CD4-positive, CD25-positive, alpha-beta regulatory T cell (primary cell): ENCODE measurements at places on chromosomes 3 and 15.

DNA sequence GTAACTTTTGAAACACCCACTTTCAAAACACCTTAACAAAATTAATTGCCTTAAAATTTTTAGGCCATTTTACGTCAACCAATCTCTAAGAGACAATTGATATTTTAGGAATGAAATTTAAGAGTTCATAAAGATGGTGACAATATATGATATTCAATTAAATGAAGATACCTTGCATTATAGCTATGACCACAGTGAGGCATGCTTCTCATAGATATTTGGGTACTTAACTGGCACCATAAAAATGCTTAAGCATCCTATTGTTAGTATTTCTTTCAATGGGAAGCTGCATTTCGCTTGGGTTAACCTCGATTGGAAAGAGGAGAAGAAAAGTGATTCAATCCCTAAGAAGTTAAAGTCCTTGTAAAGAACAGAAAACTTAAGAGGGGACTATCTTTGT is 209.0 kb downstream of the GAP43 start:
- DNase-seq, result no peak

- no peak for DNase-seq
Measured at GRCh38 chr3:120451272-120451761, 525 bp upstream of the FSTL1 start.

DNA sequence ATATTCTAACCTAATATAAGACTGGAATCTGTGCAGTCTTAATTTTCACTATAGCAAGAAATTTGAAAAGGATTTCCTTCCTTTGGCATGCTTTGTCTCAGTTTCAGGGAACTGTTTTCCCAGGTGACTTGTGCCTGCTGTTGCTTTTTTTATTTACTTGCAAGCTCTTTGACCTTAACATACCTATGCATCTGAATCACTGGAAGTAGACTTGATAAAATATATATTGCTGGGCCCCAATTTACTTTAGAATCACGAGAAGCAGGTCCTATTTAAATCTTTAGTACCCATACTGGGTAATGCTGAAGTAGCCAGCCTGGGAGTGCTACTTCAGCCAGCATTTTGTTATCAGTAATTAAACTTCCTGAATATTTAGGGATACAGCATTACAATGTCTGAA is 257.9 kb upstream of the ALCAM start:
- DNase-seq, result no peak

GRCh38 chr3:39814007-39814406 is 4.6 kb downstream of the MYRIP start:
- DNase-seq, result no peak

DNA sequence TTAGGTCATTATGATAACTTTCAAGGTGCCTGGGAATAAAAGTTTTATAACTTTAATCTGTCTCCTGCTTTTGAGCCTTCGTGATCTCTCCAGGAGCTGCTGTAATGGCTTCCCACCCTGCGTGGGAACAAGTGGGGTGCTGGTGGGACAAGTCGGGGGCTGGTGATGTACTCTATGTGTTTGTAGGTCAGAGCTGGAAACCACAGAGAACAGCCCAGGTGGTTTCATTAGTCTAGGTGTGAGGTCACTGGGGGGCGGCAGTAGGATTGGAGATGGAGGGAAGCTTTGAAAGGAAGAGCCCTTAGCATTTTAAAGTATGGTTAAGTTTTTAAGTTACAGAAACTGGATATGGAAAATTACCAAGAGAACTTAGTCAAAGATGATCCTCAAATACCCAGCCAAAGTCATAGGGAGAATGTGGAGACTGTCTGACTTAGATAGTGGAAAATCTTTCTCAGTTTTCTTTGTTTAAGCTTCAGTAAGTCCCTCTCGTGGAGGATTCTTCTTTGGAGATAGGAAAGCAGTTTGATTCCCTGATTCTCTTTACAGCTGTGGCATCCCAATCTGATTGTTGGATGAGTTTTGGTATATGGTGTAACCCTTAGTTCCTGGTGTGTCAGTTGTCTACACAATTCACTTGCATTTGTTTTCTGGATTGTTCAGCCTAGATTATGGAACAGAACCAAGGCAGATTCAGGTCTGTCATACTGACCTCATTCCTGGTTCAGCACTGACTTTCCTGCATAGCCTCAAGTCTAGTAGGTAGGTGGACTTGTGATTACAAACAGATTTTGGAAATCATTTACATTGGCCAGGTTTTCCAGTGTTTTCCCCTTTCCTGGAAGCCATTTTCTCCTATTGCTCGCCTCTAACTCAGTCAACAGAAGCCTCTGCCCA is 115.6 kb downstream of the FNDC3B start:
- no peak for DNase-seq

GRCh38 chr3:177837951-177838655 is 640.8 kb upstream of the TBL1XR1 start:
- no peak for DNase-seq

GRCh38 chr3:35946121-35946853 is 307.0 kb downstream of the ARPP21 start:
- DNase-seq, result no peak

DNA sequence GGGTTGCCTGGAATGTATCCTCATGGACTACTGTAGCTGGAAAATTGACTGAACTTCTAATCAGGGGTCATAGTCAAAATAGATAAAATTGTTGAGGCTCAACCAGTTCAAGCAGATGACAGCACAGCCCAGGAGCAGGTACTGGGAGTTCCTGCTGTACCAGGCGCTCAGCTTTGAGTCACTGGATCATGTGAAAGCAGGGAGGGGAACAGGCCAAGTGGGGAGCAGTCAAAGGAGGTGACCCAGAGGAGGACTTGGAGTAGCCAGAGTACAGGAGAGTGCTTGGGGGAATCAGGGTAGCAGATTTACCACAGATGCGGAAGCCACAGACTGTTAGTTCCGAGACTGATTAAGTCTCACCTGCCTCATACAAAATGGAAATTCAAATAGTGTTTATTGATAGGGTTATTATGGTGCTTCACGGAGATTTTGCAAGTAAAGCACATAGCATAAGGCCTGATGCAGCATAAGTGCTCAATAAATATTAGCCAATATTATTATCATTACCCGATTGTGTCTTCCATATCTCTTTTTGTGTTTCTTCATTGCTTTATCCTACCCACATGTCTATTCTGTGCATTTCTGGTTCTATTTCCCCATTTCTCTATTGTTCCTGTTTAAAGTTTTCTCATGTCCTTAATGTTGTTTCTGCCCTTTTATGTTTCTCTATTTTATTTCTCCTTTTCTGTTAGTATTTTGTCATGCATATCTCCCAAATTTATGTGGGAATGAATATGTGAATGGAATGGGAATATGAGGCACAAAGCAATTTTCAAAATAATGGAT is 369.2 kb upstream of the MCTP2 start:
- no peak for DNase-seq

GRCh38 chr15:61422773-61423172 is 193.7 kb upstream of the RORA start:
- DNase-seq, result no peak

GRCh38 chr3:154584041-154584440 is 154.1 kb upstream of the GPR149 start:
- no peak for DNase-seq

DNA sequence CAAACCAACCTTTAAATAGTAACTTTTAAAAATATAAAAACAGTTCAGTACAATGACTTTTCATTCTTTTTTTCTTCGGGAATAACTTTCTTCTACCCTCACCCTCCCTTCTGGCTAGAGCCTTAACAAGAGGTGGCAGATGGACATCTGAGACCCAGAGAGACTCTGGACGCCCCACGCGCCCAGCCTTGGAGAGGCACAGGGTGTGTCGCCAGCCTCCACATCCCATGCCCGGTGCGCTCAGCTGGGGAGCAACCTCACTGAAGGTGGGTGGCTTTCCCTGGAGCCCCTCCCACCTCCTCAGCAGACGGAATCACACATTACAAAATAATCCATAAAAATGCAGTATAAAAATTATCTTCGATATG is 49.5 kb downstream of the TLE3 start:
- DNase-seq, result no peak

GRCh38 chr3:3068358-3068881 is 41.8 kb downstream of the IL5RA start:
- no peak for DNase-seq

GRCh38 chr3:196656213-196656612 is 16.7 kb downstream of the NRROS start:
- DNase-seq, result no peak

DNA sequence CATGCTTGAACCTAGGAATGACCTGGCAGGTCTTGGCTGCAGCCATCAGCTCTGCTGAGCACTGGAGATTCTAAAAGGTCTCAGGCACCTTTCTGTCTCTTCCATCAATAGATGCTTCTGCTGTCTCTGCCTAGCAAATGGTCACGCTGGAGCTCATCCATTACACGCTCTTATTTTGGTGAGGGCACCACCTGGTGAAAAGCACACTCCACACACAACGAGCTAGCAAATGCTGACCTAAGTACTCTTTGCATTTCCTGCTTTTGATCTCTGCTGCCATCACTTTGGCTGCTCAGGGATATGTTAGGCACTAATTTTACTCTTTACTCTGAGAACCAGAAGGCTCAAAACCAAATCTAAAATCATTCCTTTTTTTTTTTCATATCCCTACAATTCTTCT is 91.3 kb downstream of the RAB11A start:
- DNase-seq, result no peak

DNA sequence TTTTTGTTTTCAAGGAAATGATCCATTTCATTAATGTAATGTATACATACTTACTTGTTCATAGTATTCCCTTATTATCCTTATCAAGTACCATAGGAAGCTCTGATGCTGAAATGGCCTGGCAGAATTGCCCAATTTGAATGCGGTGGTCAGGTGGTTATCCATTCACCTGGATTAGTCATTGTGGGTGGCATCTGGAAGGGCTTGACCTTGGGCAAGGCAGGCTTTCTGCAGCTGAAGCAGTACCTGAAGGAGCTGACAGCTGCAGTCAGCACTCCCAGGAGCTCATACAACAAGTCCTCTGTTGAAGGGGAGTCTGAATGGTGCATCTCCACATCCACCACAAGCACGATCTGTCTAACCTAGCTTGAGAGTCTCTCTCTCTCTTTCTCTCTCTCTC is 12.2 kb upstream of the IQCF5 start:
- DNase-seq, result no peak

- DNase-seq, result no peak
Measured at GRCh38 chr3:182807061-182807460, 13.8 kb downstream of the ATP11B start.

DNA sequence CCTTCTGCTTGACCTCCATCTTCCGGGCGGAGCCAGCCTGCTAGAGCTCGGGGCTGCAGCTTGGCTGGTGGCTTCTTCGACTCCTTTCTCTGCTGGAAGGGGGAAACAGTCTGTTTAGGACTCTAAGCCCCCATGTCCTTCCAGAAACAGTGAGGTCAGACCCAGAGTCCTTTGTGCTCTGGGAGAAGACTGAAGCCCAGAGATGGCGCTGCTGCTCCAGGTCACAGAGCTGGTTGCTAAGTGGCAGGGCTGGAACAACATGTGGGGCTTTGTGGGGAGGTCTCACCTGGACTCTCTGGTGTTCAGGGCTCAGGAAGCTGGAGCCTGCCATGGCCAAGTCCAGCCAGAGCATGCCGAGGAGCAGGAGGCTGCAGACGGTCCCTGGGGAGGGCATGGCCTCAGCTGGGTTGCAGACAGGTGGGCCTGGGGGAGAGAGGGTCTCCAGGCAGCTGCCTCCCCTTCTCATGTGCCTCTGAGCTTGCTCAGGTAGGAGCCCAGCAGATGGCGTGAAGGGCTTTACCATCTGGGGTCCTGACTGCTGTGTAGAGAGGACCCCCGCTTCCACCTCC is 2.9 kb downstream of the GHRL start:
- no peak for DNase-seq

DNA sequence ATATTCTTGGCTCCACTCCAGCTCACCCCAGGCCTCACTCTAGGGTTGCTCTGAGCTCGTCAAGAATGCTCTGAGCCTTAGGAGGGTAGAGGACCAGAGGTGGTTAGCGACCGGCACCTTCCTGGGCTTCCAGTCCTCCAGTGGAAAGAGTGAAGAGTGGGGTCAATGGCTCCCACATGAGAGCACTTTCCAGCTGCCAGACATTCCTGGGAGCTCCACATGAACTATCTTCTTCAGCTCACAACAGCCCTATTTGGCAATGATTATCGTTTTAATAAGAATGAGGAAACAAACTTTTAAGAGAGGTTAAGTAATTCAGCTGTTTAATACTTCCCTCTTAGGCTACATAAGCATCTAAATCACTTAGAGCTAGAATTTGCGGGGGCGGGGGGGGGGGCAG is 139.3 kb downstream of the STT3B start:
- no peak for DNase-seq

DNA sequence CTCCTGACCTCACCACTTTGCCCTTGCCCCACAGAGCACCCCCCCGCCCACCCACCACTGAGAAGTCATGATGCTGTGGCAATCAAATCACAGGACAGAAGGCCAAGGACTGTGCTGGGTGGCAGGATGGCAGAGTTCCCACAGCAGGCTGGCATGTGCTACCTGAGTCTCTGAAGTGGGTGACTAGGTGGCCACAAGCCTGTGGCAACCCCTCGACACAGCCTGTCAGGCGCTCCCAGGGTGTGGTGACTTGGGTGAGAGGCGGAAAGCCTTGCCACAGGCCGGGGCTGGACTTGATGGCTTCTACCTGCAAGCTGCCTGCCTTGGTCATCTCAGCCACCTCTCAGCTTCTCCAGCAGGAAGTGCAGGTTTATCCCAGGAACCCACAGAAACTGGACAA is 15.6 kb upstream of the DUSP7 start:
- DNase-seq, result no peak

- no peak for DNase-seq
Measured at GRCh38 chr15:93121107-93121506, 32.1 kb upstream of the RGMA start.

DNA sequence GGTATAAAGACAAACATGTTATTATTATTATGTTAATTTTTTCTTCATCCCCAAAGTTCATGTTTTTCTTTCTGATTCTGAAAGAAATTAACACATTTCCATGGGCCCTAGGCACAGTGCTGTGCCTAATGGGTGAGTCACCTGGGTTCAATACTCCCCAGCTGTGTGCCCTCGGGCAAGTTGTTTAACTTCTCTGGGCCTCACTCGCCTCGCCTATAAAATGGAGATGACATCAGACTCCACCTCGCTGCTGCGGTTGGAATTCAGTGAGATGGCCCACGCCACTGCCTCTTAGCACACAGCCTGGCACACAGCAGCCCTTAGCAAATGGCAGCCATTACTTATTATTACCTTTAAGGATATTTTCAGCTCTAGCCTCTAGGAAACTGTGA is 22.6 kb downstream of the DNASE1L3 start:
- DNase-seq, result no peak

DNA sequence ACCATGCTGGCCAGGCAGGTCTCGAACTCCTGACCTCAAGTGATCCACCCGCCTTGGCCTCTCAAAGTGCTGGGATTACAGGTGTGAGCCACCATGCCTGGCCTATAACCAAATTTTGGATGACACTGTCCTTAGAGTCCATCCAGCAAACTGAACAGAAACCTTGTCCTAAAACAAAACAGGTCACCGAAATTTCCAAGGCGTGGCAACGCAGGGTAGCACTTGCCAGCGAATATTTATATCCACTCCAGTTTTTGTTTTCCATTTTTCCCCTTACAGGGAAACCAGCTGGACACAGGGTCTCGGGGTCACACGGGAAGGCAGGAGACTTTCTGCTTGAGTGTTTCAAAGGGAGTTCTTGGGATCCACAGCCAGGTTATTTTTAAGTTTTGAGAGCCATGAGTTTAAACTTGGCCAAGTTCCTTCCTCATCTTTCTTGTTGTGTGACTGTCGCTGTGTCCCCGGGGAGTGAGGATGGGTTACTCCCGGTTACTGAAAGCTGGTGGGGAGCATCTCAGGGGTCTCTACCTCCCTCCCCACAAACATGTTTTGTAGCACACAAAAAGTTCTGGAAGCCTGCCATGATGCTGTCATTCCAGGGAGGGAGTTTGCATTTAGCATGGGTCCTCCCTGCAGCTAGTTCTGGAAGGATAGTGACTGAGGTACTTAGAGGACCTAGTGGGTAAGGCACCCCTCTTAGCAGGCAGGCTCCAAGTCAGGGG is 12.6 kb downstream of the LIMD1 start:
- no peak for DNase-seq
